Esophagus (tissue), 2 donors: ENCODE measurements at places on chromosomes 12 and 14. TPM values are rescaled to one million over a fixed set of nuclear protein-coding genes. Genes with fewer than 3 reads are reported as not detected.

The TMEM119 gene
- polyA plus RNA-seq: 0.63 TPM

The KRT2 gene
- 0.09 TPM for polyA plus RNA-seq

The KIF26A gene
- polyA plus RNA-seq: 0.73 TPM

The GNB3 gene
- polyA plus RNA-seq: 1.1 TPM

The ANAPC5 gene
- 71.1 TPM for polyA plus RNA-seq

The GPR68 gene
- polyA plus RNA-seq: 4.8 TPM

The RNU4-1 gene
- not detected for polyA plus RNA-seq

The SMAGP gene
- polyA plus RNA-seq: 149 TPM

The PLEKHG7 gene
- polyA plus RNA-seq: 0.01 TPM

The ANHX gene
- not detected for polyA plus RNA-seq

The SLCO1B1 gene
- not detected for polyA plus RNA-seq

The TGM1 gene
- polyA plus RNA-seq: 890 TPM

The CHURC1 gene
- polyA plus RNA-seq: 31.7 TPM

The SYCP3 gene
- polyA plus RNA-seq: 0.07 TPM

The ASB2 gene
- 4.5 TPM for polyA plus RNA-seq

The ABCD2 gene
- polyA plus RNA-seq: 0.04 TPM

The C12orf57 gene
- 253 TPM for polyA plus RNA-seq

The TAS2R13 gene
- polyA plus RNA-seq: not detected

The NUMB gene
- 26.9 TPM for polyA plus RNA-seq

The DNAH10 gene
- 0.01 TPM for polyA plus RNA-seq

The POMT2 gene
- polyA plus RNA-seq: 11.5 TPM

The HOXC4 gene
- polyA plus RNA-seq: 3.7 TPM

The PIANP gene
- polyA plus RNA-seq: 0.28 TPM

The PLEKHH1 gene
- polyA plus RNA-seq: 2.4 TPM

The RAD9B gene
- polyA plus RNA-seq: 0.20 TPM

The IGF1 gene
- polyA plus RNA-seq: 0.90 TPM

The BEST3 gene
- not detected for polyA plus RNA-seq

The PLCZ1 gene
- polyA plus RNA-seq: not detected

The FOXN4 gene
- polyA plus RNA-seq: not detected

The BDKRB2 gene
- polyA plus RNA-seq: 15.1 TPM

The TPCN1 gene
- polyA plus RNA-seq: 57.6 TPM

The NOXRED1 gene
- 0.09 TPM for polyA plus RNA-seq

The PARP11 gene
- 1.6 TPM for polyA plus RNA-seq

The VRTN gene
- polyA plus RNA-seq: not detected

The ZC3H10 gene
- polyA plus RNA-seq: 1.4 TPM

The TMEM233 gene
- polyA plus RNA-seq: 0.07 TPM

The SYT1 gene
- 0.04 TPM for polyA plus RNA-seq

The AQP2 gene
- polyA plus RNA-seq: not detected

The GLT8D2 gene
- polyA plus RNA-seq: 1.4 TPM

The NDUFA12 gene
- 115 TPM for polyA plus RNA-seq

The CSRP2 gene
- polyA plus RNA-seq: 91.5 TPM

The EXOC3L4 gene
- polyA plus RNA-seq: 0.67 TPM

The SPIC gene
- 0.10 TPM for polyA plus RNA-seq

The KCNJ8 gene
- 0.49 TPM for polyA plus RNA-seq

The WBP11 gene
- 15.2 TPM for polyA plus RNA-seq

The PLBD1 gene
- 43.5 TPM for polyA plus RNA-seq

The PCBP2 gene
- 344 TPM for polyA plus RNA-seq

The FAM222A gene
- 3.2 TPM for polyA plus RNA-seq

The MYF6 gene
- not detected for polyA plus RNA-seq

The DTX1 gene
- polyA plus RNA-seq: 0.49 TPM
